OCI-LY7 (cell line): ENCODE measurements at places on chromosomes 5 and 9. TPM values are rescaled to one million over a fixed set of nuclear protein-coding genes. Genes with fewer than 3 reads are reported as not detected.

Gene DOLPP1
- total RNA-seq = 13.5 and 16.9 TPM in 2 replicates

DNA sequence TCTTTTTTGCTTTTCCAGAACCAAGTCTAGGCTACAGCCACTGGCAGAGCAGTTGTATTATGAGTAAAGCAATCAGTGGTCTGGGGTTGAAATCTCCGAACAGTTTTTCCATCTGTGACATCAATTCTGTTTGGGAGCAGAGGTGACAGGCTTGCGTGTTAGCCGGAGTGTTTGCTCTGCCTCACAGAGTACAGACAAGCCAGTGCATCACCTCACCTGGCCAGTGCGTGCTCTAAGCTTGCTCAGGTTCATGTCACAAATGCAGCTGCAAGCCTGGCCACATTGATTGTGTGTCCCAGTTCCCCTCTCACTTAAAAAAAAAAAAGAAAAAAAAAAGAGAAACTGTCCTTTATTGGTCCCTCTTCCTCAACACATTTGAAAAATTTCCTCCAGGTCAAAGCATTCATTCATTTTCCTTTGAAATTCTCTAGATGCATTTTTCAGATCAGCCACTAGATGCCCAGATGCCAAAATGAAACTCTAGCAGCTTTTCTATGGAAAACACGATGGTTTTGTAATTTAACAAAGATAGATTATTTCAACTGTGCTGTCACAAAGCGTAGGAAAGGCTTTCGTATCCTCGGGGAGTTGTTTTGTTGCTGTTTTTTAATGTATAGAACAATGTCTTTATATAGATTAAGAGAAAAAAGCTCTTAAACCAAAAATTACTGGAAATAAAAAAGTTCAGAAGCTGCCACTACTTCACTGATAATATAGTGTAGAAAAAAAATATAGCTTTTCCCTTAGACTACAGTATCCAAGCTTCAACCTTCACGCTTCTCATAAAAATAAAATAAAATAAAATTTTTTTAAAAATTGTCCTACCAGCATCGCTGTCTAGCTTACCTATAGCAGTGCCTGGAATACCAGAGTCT is 585.5 kb downstream of the TLE1 start:
- no peak for DNase-seq

DNA sequence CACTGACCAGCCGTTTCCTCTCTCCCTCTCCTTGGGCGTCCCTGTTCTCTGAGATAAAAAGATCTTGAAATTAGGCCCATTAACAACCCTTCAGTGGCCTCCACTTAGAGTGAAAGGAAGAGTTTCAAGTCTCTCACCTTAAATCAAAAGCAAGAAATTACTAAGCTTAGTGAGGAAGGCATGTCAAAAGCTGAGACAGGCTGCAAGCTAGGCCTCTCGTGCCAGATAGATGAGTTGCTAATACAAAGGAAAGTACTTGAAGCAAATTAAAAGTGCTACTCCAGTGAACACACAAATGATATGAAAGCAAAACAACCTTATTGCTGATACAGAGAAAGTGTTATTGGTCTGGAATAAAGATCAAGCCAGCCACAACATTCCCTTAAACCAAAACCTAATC is 331.3 kb upstream of the SEMA6A start:
- no peak for DNase-seq

DNA sequence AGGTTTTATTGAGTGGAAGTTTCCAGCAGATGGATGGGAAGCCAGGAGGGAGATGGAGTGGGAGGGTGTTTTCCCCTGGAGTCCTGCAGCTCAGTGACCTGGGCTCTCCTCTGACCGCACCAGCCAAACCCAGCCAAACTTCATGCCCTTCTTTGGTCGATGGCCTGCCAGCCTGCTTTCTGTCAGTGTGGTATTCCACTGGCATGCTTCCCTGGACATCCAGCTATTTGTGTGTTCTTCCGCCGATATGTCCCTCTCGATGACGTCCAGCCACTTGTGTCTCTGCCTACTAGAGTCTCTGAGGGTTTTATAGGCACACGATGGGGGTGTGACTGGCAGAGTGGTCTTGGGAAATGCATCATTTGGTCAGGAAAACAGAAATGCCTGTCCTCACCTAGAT is 33.8 kb downstream of the GPBP1 start:
- DNase-seq = no peak

GRCh38 chr5:139341187-139341688 is 416 bp upstream of the PAIP2 start:
- DNase-seq = no peak

- no peak for DNase-seq
Measured at GRCh38 chr5:32390819-32391591, 53.5 kb downstream of the ZFR start.

DNA sequence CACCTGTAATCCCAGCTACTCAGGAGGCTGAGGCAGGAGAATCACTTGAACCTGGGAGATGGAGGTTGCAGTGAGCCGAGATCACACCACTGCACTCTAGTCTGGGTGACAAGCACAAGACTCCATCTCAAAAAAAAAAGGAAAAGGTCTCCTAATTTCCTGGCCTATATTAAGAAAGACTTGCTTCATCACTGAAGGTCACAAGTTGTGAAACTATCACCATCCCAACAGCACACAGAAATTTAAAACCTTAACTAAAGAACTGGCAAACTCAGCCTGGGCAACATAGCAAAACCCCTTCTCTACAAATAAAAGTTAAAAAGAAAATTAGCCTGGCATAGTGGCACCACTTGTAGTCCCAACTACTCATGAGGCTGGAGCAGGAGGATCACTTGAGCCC is 17.2 kb downstream of the FRMD3 start:
- DNase-seq = no peak

DNA sequence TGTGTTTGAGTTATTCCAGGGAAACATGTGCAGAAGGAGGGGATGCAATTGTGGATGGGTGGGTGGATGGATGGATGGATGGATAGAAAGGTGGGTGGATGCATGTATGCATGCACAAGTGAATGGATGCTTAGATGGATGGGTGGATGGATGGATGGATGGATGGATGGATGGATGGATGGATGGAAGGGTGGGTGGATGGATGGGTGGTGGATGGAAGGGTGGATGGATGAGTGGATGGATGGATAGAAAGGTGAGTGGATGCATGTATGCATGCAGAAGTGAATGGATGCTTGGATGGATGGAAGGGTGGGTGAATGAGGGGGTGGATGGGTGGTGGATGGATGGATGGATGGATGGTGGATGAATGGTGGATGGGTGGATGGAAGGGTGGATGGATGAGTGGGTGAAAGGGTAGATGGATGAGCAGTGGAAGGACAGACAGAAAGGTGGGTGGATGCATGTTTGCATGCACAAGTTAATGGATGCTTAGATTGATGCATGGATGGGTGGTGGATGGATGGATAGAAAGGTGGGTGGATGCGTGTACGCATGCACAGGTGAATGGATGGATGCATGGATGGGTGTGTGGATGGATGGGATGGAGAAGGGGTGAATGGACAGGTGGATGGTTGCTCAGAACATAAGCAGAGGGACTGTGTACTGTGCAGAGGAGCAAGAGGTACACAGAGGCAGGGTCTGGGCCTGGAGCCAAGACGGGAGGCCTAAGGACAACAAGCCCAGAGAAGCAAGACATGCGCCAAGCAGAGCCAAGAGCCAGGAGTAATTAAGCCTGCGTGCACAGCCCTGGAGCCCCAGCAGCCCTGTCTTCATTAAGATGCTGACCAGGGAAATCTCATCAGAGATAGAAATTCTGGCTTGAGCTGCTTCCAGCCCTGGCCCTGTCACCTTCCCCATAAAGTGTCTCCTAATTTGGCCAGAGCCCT is 84.6 kb upstream of the PPP1R26 start:
- DNase-seq = no peak

DNA sequence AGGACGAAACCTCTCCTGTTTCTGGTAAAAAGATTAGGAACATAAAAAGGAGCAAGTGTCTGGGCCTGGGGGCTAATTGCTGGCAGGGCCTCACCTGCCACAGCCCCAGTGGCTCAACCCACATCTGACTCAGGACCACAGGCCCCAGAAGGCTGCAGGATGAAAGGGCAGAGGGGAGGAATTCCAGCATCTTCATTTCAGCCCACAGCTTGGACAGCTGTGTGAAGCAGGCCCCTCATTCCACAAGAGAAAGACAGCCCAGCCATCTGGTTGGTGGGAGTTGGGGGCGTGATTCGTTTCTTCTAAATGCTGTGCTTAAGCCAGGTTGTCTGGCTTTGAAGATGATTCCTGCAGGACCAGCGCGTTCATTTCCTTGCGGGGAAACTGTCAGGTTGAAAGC is 29.1 kb downstream of the NKX2-5 start:
- no peak for DNase-seq

GRCh38 chr5:134188092-134188491 is 11.3 kb upstream of the SKP1 start:
- no peak for DNase-seq
